ENCODE measurements at places on chromosomes 4 and X.

DNA sequence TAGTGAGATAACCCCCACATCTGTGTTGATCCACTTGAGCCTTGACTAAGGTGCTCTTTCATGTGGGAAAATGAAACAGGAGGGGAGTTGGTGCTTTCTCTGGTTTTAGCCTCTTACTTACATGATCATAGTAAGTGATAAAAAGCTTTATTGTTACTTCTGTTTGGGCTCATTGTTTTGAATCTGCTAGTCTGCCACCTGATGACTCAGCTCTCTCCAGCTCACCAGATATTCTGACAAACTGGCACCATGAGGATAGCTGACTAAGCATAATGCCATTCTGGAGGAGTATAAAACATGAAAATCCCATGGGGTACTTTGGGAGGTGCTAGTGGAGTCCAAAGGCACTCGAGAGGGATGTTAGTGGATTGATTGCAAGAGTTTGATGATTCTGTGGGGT, 824.0 kb downstream of the RAPGEF2 start:
- DNase-seq = no peak

- DNase-seq = no peak
Measured at GRCh38 chr4:41714364-41715000, 34.0 kb downstream of the PHOX2B start.

GRCh38 chrX:9519546-9520216, 54.8 kb downstream of the TBL1X start:
- no peak for DNase-seq

DNA sequence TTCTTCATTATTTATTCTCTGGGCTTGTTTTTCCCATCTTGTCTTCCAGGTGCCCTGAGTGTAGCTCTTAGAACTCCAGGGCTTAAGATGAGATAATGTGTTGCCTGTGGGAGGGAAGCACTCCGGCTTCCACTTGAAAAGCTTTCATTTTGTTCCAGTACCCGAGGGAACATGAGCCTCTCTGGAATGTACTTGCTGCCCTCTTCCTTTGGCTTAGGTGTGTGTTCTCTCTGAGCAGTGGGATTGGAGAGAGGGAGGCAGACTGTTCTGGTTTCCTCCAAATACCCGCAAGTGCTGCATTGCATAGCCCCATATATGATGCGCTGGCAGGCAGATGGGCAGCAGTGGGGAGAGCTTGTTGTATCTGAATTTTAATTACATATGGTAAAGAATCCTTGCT, 861 bp upstream of the DTHD1 start:
- DNase-seq = no peak

- DNase-seq = no peak
Measured at GRCh38 chr4:109014593-109015412, 251.9 kb upstream of the ETNPPL start.

- no peak for DNase-seq
Measured at GRCh38 chrX:101080326-101081124, 1.8 kb downstream of the TMEM35A start.

- no peak for DNase-seq
Measured at GRCh38 chrX:1529756-1530155, 7.2 kb downstream of the P2RY8 start.

DNA sequence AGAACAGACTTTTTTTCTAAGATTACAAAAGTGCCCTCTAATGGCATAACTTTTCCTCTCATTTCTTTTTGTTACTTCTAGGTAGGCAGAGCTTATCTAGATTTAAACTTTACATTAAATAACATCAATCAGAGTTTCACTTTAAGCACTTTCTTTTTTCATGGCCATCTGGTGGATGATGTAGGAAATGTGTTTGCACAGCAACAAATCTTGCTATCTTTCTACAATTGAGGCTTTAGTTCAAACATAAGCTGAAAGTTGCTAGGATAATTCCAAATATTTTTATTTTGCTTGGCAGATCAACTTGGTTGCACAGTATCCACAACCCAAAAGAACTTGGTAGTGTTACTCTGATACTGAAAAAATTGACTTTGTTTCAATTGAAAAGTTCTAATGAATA, 22.0 kb downstream of the NDNF start:
- DNase-seq = no peak

- DNase-seq = no peak
Measured at GRCh38 chrX:8760021-8760420, 28.1 kb upstream of the ANOS1 start.

DNA sequence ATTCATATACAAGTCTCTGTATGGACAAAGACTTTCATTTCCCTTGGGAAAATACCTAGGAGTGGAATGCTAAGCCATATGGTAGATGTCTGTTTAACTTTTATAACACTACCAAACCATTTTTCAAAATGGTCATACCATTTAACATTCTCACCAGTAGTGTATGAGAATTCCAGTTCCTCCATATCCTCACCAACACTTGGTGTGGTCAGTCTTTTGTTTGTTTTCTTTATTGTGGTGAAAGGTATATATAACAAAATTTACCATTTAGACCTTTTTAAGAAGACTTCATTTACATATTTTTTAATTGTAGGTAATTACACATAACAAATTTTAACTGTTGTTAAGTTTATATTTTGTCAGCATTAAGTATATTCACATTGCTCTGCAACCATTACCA, 12.7 kb upstream of the APLN start:
- no peak for DNase-seq

DNA sequence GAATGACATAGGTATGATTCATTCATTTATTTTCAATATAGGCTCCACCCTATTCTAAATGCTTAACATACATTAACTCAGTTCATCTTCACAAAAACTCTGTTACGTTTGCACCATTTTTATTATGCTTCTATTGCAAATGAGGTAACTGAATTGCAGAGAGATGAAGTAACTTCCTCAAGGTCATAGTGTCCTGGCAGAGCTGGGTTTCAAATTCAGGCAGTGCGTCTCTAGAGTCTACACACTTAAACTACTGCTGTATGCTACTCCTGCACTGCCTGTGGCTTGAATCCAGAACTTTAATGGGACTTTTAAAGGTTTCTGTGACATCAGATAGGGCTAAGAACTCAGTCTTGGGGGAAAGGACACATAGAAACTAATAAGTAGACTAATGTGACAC, 413.4 kb downstream of the UBE2NL start:
- no peak for DNase-seq

GRCh38 chr4:18869166-18869565, 847.6 kb upstream of the LCORL start:
- DNase-seq = no peak

DNA sequence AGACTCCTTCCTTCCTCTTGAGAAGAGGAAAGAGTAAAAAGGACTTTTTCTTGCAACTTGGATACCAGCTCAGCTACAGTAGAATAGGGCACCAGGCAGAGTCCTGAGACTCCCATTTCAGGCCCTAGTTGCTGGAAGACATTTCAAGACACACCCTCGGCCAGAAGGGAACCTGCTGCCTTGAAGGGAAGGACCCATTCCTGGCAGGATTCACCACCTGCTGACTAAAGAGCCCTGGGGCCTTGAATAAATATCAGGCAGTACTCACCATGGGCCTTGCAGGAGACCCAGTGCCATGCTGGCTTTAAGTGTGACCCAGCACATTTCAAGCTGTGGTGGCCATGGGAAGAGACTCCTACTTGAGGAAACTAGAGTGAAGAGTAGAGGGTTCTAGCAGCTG, 317.6 kb downstream of the DKK2 start:
- DNase-seq = no peak

DNA sequence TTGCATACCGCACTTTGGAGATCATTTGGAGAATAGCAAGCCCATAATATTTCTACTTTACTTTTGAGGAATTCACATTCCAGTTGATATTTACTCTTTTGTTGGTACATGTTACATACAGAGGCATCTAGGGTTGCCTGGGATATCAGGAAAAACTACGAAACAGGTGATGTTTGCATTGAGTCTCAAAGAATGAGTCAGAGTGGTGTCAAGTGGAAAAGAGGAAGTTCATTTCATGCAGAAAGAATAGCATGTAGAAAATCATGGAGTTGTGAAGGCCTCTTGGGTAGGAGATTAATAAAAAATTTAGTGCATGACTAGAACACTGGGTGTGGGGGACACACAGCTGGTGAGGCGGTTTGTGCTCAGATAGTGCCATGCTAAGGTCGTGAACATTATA, 33.5 kb upstream of the ELOVL6 start:
- no peak for DNase-seq

DNA sequence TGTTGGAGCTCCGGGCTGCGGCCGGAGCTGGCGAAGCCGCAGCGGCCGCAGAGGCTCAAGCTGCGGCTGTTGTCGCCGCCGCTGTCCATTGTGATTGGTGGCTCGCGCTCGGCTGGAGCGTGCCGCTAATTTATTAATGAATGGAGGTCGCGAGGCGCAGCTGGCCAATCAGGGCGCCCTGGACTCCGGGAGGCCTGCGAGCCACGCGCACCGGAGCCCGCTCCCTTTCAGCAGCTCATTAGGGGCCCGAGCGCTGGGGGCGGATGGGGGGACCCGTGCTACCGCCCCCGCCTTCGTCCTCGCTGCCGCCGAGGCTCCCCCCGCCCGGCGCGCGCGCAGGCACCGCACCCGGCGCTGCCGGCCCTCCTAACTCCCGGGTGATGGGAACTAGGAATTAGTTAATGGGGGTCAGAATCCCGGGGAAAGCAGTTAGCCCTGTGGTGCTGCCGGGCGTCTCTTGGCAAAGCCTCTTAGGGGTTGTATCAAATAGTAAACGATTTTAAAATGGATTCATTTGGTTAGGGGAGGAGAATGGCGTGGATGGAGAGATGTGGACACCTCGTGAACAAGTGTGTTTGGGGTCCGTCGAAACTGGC, 589 bp upstream of the NEUROG2 start:
- DNase-seq = no peak

GRCh38 chr4:101086801-101087586, 260.3 kb downstream of the PPP3CA start:
- DNase-seq = no peak

DNA sequence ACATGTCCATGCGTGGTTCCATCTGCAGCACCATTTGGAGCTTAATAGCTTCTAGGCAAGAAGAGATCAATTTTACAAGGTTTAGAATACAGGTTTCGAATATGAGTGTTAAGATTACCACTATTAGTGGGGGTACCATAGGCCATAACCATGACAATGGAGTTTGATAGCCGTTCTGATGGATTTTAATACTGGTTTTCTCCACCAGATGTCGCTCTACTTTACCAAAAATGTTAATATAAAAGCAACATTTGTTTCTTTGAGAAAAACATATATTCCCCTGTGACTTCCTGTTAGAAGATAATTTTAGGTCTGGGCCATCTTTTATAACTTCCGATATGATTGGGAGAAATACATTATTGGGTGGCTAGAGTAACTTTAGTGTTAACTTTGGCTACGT, 499.7 kb upstream of the POU3F4 start:
- peak; percentile 3 for DNase-seq

DNA sequence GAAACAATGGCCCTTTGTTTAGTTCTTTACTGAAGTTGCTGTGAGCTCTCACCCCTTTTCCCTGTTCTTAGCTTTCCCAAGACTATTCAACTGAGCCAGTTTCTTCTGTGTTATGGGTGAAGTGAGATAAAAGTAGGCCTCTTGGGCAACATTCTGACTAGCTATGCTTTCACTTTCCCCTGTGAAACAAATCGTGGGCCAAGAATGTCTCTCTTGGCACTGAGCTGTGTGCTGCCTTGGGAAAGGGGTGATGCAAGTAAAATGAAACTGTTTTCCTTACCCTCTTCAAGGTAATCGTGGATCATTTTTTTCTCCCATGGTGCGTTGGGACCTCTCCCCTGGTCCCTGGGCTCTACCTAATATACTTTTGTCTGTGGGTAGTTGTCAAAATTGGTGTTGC, 653.9 kb upstream of the MAGEB2 start:
- DNase-seq = no peak

- DNase-seq = no peak
Measured at GRCh38 chr4:143606480-143606879, 93.0 kb downstream of the SMARCA5 start.

DNA sequence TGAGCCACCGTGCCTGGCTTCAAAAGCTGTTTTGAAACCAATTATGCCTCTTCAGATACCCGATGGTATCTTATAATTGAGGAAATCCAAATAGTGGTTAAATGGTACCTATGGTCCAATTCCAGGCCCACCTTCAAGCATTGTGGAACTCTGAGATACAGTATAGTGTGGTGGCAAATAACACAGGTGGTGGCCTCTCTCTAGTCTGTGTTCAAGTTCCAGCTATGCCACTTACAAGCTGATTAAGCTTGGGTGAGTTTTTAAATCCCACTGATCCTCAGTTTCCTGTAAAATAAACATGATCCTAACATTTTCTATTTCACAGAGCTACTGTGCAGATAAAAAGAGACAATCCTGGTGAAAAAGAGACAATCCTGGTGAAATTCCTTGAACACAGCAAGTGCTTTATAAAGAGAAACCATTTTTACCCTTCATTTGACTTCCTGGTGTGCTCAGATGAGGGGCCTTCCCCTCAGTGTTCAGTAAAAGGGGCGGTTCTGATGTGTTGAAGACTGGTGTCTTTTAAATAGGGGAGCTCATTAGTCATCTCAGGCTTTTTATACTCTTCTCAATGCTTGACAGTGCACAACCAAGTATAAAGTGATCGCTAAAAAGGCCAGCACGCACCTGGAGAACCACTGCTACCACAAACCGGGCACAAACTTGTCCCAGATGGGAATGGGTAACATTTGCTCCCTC, 30.8 kb upstream of the CD40LG start:
- DNase-seq = no peak

GRCh38 chrX:104135677-104136076, 21.1 kb downstream of the SLC25A53 start:
- no peak for DNase-seq

GRCh38 chrX:2351999-2352995, 148.5 kb downstream of the DHRSX start:
- no peak for DNase-seq

- no peak for DNase-seq
Measured at GRCh38 chr4:26217961-26218676, 102.7 kb upstream of the RBPJ start.

DNA sequence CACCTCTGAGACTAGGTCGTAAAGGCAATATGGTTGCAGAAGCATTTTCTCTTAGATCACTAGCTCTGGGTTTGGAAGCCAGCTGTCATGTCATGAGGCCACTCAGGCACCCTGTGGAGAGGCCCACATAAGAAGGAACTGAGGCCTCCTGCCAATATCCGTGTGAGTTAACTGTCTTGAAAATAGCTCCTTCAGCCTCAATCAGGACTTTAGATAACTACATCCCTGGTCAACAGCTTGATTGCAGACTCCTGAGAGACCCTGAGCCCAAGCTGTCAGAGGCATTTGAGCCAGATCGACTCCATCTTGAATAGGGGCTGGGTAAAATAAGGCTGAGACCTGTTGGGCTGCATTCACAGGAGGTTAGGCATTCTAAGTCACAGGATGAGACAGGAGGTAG, 15.1 kb upstream of the REPS2 start:
- no peak for DNase-seq

- no peak for DNase-seq
Measured at GRCh38 chrX:153065389-153065788, 6.9 kb upstream of the PNMA6A start.

GRCh38 chr4:137660211-137660610, 127.9 kb upstream of the PCDH18 start:
- no peak for DNase-seq

- DNase-seq = no peak
Measured at GRCh38 chr4:11548597-11549082, 119.9 kb upstream of the HS3ST1 start.

GRCh38 chr4:105715692-105716278, 7.2 kb downstream of the GSTCD start:
- peak; percentile 30 for DNase-seq

GRCh38 chr4:148101790-148102189, 340.4 kb downstream of the NR3C2 start:
- DNase-seq = no peak

GRCh38 chr4:169958629-169959028, 67.6 kb downstream of the MFAP3L start:
- DNase-seq = no peak

- DNase-seq = no peak
Measured at GRCh38 chr4:2341911-2342652, 76.4 kb downstream of the ZFYVE28 start.

Data from naive thymus-derived CD8-positive, alpha-beta T cell (primary cell).